ENCODE measurements at places on chromosomes 7 and 10.

GRCh38 chr7:3648276-3648675 lies 347.2 kb downstream of the SDK1 start:
- DNase-seq: no peak

DNA sequence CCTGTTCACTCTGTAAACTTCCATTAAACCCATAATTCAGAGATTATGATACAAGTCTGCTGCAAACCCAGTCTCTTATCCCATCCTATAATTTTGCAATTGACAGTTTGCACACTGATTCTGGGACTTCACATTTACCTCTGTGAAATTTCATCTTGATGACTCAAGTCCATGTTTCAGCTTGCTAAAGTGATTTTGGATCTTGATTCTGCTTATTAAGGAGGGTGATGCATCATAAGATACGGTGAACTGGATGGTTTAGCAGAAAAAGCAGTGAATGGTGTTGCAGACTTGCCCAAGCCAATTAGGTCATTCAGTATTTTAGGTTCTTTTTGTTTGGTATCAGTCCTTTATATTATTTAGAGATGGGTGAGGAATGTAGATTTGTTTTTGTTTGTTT lies 125.5 kb upstream of the PODXL start:
- no peak for DNase-seq

DNA sequence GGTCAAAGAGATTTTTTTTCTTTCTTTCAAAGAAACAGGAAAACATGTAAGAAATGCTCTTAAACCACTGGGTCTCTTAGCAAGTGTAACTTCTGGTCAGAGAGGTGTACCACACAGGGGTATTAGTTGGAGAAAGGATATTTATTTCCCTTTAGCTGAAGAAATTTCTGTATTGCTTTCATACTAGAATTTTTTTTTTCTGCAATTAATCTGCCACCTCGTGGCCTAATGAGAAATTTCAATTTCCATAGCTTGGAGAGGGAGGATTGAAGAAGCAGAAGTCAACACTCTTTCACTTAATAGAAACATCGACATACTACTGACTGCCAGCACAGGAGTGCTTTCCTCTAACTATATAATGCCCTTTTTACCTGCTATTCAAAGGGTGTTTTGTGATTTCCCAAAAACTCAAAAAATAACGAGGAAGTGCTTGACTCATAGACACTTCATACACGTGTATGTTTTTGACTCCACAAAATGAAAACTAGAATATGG lies 177.6 kb upstream of the NAMPT start:
- DNase-seq: peak; percentile 56

- DNase-seq: no peak
Observed at GRCh38 chr7:45143616-45144015, 14.0 kb upstream of the RAMP3 start.

DNA sequence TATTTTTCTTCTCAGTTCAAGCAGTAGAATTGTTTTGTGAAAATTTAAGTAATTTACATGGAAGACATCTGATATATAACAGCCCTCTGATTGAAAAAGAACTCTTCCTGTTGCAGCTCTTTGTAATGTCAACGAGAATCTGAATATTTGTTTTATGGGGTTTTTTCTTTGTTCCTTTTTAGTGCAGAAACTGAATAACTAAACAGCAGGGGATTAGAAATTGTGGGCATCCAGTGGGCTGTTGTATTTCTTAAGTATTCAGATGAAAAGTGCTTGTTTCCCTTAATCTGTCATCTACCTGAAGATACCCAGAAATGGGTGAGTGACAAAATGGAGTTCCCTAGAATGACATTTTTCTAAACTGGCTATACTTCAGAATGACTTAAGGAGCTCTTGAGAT lies 7.4 kb downstream of the ARL4A start:
- DNase-seq: no peak

- no peak for DNase-seq
Observed at GRCh38 chr10:115830265-115830970, 442.6 kb downstream of the GFRA1 start.

DNA sequence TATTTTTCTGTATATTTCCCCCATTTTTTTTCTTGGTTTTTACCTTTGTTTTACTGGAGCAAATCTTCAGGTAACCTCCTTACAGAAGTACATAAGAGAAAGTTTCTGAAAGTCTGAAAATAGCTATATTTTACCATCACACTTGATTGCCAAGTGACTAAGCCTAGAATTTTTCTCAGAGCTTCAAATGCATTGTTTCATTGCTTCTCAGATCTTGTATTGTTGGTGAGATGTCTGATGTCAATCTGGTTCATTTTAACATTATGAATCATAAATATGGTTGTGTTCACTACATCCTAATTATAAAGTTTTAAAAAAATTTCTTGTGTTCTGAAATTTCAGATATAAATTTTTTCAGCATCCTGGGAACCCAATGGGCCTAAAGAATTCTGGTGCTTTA lies 228.2 kb downstream of the AHR start:
- no peak for DNase-seq

DNA sequence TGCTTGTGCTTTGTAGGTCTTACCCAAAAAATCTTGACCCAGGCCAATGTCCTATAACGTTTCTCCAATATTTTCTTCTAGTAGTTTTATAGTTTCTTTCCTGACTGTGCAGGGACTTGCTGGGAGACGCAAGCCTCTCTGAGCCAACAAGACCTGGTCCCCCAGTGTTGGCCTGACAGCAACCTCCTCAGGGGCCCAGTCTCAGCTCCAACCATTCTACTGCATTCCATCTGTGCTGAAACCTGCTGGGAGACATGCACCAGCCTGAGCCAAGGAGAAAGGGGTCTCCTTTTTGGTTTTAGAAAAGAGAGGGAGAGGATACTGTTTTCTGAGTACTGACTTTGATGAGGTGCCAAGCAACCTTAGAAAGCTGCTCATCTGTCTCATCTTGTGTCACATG lies 251.4 kb downstream of the PRKG1 start:
- DNase-seq: no peak

- no peak for DNase-seq
Observed at GRCh38 chr10:114301177-114301576, 62.1 kb downstream of the VWA2 start.

DNA sequence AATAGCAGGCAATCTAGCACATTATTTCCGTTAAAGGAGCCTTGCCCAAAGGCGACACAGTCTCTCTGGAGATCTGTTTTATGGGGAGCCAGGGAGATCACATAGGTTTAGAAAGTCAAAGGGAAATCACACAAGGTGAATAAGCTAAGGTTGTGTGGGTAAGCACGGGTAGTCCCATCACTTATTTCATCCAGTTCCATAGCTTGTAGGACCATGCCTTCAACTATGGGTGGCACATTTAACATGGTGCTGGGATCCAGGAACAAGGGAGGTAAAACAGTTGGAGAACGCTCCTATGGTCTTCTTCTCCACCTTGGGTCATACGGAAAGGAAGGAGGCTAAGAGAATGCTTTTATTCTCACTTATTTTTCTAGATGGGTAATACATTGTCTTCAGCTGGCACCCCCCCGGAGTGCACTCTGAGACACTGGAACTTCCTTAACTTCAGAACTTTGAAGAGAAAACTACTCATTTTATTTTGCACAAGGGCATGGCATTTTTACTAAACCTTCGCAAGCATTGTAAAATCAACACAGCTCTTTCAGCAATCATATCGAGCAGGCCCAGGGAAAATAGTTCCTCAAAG lies 435.4 kb downstream of the KIF20B start:
- no peak for DNase-seq

DNA sequence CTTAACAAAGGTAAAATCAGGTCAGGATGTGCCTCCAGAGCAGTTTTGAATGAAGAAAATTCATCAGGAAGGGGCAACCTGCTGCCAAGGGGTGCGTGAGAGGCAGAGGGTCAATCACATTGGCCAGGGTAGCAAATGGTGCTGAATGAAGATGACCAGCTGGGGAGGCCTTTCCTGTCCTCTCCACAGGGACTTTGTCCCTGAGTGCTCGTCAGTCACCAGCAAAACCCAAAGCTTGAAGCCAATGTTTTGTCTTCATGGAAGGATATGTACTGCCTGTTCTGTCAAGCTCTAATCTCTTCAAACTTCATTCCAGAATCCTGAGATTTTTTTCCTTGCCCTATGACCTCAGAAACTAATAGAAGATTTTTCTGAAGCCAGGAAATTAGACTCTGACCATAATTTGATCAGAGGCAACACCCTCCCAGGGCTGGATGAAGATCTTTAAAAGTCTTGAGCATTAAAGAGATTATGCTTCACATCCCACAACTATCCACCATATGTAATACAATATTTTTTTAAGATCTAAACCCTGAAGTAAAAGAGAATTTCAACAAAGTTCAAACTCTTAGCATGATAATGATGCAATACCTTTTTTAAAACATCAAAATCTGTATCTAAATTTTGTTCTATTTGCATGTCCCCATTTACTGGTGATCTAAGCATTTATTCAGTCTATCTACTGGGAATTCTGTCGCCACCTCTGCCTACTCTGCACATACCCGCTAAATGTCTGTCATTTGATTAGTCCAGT lies 243.0 kb downstream of the SNX13 start:
- no peak for DNase-seq

- no peak for DNase-seq
Observed at GRCh38 chr10:75018251-75018650, 93.2 kb upstream of the SAMD8 start.

GRCh38 chr10:120420421-120420820 lies 36.6 kb upstream of the PLPP4 start:
- DNase-seq: no peak

DNA sequence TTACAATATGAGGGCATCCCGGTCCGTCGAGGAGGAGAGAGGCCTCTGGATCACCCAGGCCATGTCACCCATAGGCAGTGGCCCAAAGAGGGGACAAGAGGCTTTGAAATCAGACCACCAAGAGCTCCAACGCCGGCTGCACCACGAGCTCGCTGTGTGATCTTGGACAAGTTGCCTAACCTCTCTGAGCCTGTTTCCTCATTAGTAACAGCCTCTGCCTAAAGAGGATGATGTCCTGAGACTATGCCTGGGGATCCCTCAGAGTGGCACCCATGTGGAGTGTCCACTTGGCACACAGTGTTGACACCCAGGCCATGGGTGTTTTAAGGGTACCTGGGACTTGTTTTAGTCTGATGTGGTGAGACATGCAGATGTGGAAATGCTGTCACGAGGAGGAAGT lies 50.8 kb downstream of the MICALL2 start:
- no peak for DNase-seq

DNA sequence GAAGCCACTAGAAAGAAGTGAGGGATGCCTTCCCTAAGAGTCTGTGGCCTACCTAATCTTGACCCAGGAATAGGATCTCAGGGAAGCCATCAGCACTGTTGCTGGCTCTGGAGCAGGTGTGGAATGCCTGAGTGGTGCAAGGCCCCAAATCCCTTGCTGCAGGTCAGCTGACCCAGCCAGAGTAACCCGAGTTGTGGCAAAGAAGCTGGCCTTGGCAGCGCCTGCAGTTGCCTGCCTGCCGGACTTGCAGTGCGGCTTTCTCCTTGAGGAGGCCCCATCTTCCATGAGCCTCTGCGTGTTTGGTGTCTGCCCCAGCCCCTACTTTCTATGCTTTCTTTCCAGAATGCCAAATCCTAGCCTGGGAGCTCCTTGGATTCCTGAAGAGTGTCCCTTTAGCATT lies 5.8 kb downstream of the KIAA1217 start:
- no peak for DNase-seq

- DNase-seq: no peak
Observed at GRCh38 chr10:22534849-22535604, 179.4 kb downstream of the PIP4K2A start.

DNA sequence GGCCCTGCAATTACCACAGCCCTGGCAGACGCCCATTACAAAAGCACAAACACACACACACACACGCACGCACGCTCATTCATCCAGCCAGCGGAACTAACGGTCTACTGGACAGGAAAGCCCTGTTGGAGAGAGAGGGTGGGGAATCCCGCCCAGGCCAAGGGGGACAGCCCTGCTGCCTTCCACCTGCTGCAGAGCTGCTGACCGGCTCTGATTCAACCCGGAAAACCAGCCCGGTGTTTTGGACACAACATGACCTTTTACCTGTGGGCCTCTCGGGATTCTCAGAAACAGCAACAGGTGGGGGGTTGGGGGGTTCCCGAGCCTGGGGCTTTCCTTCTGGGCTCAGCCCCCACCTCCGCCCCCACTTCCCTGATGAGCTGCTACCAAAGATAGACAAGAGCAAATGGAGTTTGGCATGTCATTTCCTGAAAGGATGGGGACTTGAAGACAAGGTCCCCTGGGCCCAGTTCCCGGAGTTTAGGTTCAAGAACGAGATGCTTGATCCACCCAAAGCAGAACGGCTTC lies 18.5 kb upstream of the SERPINE1 start:
- DNase-seq: no peak

DNA sequence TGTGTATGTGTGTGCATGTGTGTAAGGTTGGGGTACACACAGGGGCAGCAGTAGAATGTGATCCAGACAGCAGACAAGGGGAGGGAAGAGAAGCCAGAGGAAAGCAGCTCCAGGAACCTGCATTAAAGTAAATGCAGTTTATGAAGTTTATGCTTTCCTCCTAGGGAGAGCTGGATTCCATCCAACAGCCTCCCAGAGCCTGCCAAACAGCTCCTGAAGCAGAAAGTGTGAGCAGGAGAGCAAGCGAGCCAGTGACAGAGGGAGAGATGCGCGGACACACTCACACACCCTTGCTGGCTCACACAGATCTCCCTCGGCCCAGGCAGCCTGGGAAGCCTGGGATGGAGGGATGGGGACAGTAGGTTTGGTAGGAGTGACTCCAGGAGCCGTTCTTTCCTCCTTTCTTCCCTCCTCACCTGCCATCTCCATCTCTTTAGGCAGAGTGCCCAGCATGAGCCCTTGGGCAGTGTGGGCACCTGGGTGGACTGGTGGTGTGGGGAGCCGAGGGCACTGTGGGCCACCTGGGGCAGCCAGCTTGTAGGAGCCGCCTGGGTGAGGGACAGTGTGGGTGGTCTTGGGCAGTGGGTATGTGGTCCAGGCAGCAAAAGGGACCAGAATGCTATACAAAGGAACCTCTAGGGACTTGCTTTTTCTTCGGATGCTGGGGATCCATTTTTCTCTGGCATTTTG lies 46.1 kb downstream of the PAX2 start:
- DNase-seq: no peak

- no peak for DNase-seq
Observed at GRCh38 chr10:21047096-21047495, 150.0 kb upstream of the NEBL start.

DNA sequence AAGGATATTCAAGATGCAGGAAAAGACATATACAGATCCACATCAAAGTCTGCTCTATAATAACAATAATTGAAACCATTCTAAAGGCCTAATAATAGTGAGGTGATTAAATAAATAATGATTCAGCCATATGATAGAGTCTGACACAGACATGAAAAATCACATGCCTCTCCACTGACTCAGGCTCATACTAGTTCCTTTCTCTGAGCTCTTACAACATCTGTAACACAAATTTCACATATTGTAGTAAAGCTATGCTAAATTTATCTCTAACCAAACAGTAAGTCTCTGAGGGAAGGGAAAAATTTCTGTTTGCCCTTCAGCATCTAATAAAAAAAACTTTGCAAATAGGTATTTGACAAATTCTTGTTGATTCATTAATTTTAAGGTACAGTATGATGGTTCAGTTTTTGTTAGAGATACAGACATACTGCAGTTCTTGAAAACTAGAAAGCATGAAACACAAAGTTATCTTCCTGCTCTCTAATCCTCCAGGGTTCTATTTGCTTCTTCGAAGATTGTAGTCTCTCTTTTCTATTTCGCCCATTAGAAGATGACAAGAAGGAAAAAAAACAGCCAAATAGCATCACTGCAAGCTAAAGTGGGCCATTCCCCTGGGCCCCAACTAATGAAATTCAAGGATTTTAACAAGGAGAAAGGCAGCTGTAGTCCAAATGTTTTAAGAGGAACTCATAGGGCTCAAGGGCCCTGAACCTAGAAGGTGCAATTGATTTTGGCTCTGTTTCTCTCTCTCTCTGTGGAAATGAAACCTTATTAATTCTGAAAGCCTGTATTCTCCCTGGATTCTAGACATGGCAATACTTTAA lies 53.9 kb downstream of the CUBN start:
- no peak for DNase-seq

Data from activated CD4-positive, alpha-beta T cell treated with anti-CD3 and anti-CD28 coated beads, Interleukin-2, Interleukin-4, amounts not matched to agents 100 ng/mL and 50 ng/mL, durations not matched to agents 16 hours and 8 hours (primary cell).